ENCODE measurements at places on chromosomes 7 and 10.

DNA sequence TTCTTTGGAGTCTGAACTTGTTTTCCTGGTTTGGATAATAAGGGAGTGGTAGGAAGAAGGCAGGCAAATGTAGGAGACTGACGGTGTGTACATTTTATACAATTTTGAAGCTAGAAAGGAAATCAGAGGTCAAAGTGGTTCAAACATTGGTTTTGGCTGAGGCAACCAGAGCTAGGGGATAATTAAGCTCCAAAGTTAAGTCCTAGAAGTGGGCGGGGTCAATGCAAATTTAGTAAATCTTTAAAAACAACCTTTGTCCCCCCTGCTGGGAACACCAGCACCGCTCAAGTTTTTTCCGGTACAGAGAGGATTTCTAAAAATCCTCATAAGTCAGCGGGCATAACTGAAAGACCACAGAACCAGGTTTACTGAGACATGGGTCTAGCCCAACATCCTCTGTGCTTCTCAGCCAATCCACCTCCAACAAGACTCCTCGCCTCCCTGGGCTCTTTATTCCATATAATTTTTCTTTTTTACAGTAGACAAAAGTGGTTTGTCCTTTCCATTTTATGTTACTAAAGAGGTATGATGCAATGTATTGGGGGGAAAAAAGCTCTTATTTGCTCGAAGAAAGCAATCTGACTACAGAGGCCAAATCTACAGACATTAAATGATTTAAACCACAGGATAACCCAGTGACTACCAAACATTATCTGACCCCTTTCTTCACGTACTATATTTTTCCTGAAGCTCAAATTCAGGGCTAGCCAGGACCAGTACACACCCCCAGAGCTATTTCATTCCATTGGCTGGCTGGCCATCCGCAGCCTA, 1.6 kb downstream of the GLUD1 start:
- DNase-seq = no peak

GRCh38 chr10:28503114-28503513, 29.8 kb upstream of the WAC start:
- DNase-seq = no peak

GRCh38 chr10:14093730-14094484, 236.8 kb downstream of the FRMD4A start:
- DNase-seq = no peak

DNA sequence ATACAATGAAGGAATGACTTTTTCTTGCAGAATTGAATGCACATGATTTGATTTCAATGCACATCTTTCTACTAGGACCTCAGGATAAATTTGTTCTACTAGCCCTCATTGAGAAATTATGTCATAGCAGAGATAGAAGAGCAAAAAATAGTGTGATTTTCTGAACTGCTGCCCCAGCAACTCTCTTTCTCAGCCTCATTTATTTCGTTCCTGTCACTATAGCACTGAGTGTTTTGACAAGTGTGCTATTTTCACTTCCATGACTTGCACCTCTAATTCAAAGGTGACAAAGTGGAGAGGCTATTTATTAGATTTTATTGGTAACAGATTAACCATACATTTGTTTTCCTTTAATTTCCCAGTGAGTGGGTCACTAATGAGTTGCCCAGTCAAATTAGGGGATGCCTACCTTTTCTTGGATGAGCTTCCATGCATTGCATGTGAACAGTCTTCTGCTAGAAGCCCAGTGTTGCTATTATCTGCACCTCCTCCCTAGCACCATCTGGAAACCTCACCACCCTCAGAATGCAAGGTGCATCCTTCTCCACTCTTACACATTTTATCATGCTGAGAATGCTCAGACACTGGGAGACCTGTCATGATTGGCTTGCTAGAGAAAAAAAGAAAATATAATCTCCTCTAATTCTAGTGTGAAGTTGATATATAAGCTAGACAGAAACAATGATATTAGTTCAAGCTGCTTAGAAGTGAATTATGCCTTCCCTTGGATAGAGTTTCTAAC, 119.6 kb upstream of the CTTNBP2 start:
- no peak for DNase-seq

DNA sequence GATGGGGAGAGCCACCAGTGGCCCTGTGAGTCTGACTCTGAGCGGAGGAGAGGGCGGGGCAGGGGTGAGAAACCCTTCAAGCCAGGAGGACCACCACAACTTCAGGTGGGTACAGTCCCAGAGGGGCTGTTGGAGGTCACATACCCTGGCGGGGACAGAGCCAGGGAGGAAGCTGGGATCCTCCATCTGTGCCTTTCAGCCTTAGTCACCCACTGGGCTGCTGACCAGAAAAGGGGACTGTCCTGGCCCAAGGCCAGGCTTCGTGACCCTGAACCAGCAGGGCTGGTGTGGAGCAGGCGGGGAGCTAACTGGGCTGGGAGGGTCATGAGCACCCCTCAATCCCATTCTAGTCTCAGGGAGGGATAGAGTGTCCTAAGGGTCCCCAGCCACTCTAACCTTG, 1.5 kb upstream of the CALHM3 start:
- no peak for DNase-seq

DNA sequence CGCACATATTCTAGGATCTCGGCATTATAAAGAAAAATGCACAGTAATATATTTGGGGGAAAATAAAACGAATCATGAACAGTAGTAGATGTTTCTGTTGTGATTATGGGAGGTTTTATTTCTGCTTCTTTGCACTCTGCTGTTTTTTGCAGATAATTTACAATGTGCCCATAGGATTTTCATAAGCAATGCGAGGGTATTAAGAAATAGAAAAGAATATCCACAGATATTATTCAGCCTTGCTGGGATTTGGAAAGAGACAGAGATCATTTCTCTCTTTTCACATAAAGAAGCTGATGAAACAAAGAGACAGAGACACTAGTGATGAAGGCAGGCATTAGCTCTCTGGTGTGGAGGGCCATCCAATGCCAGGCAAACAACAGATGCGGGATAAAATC, 158.6 kb downstream of the KCNMA1 start:
- no peak for DNase-seq

GRCh38 chr7:69095649-69096048, 502.6 kb upstream of the AUTS2 start:
- DNase-seq = no peak

DNA sequence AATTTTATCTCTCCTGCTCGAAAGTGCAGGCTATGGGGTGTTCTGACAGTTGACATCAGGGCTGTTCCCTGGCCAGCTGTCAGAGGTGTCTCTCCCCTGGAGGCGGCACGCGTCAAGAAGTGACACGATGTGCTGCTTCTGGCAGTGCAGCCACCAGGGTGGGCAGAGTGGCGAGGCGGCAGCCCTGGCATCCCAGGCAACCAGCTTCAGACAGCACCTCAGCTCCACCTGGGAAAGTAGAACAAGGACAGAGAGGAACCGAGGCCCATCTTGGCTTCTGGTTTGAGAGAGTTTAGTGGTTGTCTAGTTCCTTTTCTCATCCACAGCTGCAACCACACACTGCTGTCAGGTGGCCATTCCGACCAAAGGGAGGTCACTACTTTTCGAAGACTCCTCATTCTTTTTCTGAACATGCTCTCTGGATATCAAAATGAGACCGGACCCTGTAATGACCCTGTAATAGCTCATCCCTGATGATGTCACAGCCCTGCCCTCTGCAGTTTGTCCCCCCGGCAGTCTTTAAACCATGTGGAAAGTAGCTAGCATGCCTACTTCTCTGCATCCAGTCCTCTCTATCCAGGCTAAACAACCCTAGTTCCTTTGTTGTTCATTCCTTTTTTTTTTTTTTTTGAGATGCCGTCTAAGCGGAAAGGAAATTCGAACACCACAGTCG, 381.0 kb upstream of the NRP1 start:
- DNase-seq = peak; percentile 33

GRCh38 chr7:126403040-126403439, 849.7 kb downstream of the GRM8 start:
- DNase-seq = no peak

DNA sequence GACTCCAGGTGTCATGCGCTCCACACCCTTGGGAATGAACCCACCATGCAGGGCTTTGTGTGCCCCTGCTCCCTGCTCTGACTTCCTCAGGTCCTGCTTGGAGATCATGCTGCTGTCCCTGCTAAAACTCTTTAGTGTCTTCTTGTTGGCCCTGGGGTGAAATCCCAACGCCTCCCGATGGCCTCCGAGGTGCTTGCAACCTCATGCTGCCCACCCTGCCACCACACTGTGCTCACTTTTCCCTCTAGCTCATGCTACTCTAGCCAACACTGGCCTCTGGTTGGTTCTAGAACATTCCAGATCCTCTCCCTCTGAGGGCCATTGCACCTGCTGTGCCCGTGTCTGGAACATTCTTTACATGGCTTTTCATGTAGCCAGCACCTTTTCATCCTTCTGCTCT, 227.7 kb downstream of the ADAM12 start:
- DNase-seq = no peak

- no peak for DNase-seq
Observed at GRCh38 chr7:121002048-121002756, 13.7 kb downstream of the CPED1 start.

DNA sequence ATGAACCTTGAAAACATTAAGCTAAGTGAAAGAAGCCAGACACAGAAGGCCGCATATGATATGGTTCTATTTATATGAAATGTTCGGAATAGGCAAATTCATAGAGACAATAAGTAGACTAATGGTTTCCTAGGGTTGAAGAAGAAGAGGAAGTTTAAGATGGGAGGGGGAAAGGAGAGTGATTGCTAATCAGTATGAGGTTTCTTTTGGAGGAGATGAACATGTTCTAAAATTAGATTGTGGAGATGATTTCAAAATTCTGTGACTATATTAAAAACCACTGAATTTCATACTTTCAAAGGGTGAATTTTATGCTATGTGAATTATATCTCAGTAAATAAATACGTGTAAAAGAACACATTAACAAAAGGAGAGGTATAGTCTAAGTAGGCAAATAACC, 176.4 kb upstream of the HPS1 start:
- no peak for DNase-seq

Data from GM06990 (cell line).